NCI-H1930 (cell line): ENCODE measurements at places on chromosomes 4 and X.

DNA sequence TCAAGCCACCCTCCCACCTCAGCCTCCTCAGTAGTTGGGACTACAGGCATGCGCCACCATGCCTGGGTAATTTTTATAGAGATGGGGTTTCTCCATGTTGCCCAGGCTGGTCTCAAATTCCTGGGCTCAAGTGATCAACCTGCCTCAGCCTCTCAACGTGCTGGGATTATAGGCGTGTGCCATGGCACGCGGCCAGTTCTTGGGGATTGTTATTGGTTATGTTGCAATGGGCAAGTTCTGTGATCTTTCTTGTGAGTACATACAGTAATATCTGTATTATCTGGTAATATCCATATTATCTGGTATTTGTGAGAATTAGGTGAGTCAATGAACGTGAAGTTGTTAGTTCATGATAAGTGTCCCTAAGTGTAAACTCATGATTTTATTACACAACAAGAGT is 90.3 kb upstream of the TBL1X start:
- no peak for DNase-seq

DNA sequence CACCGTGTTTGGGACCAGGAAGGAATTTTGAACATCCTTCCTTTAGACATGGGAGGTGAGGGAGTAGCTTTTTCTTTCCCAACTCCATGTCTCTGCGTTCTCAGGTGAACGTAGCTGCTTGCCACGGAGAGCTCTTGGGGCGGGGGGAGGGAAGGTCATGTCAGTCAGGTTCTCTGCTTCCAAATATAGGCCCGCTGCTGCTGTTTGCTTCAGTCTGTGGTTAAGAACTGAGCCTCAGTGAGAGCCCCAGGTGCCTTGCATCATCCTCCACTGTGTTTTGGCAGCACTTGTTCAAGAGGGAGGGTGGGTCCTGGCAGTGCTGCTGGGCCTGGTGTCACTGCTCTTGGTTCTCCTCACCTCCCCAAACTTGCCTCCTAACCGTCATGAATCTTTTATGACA is 46.5 kb downstream of the HADH start:
- DNase-seq = no peak

GRCh38 chrX:9342561-9343051 is 122.3 kb upstream of the TBL1X start:
- peak; percentile 59 for DNase-seq

- DNase-seq = no peak
These were observed 40.3 kb downstream of the PDGFC start for GRCh38 chr4:156931267-156931666.

DNA sequence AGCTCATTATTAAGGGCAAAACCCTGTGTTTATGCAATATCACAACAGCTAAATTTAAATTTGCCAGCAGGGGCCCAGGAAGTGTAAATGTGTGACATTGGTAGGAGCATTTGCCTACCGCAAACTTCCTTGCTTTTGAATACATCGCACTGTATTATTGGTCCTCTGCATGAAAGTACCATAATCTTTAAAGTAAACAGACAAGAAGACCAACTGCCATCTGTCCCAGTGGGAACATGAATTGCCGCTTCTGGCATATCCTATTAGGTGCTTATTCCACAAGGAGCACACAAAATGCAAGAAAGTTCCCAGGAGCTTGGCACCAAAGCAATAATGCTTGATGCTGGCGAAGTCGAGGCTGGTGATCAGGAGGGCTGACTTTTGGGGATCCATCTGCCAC is 51.3 kb downstream of the SOD3 start:
- DNase-seq = no peak

- DNase-seq = no peak
These were observed 79.5 kb downstream of the RASGEF1B start for GRCh38 chr4:81392164-81392563.

GRCh38 chr4:4948370-4948769 is 70.9 kb downstream of the CYTL1 start:
- no peak for DNase-seq

- DNase-seq = no peak
These were observed 251.1 kb upstream of the DIAPH2 start for GRCh38 chrX:96433409-96434077.

DNA sequence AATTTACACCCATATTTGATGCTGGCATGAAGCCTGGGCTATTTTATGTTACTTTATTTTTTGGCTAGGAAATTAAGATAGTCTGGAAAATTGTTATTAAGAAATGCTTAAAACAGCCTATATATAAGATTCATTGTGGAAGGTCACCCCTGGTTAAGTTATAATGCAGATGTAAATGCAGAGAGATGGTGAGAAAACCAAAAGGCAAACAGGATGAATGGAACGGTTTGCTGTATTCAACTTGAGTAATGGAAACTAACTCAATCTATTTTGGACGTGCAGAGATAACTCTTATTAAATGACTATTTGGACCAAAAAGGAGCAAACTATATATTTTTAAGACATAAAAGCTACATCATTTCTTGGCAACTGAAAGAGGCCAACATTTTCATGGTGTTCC is 446.3 kb upstream of the FRG1 start:
- no peak for DNase-seq

DNA sequence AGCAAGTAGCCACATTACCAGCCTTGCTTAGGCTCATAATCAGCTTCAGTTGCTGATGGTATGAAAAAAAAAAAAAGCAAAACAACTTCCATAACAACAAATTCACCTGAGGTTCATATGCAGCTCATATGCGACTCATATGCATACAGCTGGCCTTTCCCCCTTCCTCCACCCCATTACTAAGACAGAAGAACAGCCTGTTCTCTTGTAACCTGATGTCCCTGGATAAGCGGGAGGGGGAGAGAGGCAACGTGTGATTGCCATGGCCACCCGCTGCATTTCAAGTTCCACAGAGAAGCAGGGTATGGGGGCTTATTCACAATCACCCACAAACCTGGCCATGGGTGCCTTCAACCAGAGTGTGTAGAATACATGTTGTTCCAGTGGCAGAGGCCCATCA is 95.1 kb upstream of the DGKK start:
- no peak for DNase-seq

DNA sequence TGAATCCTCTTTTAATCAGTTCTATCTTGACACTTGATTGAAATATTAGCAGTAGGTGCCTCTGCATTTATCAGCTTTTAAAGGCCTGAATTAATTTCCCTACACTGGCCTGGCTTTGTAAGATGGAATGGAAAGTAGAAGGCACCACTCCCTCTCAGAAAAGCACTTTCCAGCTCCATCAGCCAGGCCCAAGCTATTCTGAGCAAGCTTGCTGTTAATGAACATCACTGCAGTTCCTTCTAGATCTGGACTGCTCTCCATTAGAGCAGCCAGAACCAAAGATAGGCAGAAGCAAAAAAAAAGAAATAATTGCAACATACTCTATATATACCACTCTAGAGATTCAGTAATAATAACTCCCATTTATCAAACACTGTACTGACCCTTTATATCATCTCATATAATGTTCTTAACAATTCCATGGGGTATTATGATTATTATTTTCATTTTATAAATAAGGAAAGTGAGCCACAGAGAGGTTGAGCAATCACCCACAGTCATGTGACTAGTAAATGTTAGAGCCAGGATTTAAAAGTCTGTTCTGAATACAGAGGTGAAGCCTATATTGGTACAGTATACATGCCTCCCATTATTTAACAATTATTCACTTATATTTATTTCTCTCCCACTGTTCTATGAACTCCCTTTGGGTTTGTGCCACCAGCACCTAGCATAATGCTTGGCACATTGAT is 39.4 kb upstream of the GPC3 start:
- no peak for DNase-seq

DNA sequence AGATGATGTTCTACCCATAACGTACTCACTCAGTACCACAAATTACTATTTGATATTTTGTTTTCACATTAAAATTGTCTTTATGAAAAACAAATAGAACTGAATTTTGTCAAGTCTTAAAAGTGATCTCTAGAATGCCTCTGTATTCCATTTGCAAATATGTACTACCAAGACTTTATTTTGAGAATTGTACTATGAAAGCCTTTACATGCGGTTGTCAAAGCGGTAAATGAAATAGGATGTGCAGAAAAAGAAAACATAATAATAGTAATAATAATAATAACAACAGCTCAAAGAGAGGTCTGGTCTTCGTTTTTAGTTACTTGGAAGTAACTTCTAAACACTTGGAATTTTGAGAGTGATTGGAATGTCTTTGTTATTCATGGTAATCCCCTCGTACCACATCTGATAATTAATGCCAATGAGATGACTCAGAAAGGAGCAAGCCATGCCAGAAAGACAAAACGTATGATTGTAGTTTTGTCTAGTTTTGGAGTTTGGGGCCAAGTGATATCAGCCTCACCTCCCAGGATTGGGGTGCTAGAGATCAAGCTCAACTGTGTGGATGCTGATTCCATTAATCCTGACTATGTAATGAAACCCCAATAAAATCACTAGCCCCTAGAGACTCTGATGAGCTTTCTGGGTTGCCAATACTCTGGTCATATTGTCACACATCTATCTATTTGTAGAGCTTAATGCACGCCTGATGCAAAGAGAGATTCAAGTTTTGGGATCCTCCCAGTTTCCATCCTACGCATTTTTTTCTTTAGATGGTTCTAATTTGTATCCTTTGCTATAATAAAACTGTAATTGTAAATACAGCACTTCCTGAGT is 20.2 kb upstream of the CTSO start:
- DNase-seq = no peak

GRCh38 chr4:155961575-155961974 is 7.9 kb upstream of the CTSO start:
- no peak for DNase-seq

- no peak for DNase-seq
These were observed 5.0 kb downstream of the LNX1 start for GRCh38 chr4:53586121-53586816.

DNA sequence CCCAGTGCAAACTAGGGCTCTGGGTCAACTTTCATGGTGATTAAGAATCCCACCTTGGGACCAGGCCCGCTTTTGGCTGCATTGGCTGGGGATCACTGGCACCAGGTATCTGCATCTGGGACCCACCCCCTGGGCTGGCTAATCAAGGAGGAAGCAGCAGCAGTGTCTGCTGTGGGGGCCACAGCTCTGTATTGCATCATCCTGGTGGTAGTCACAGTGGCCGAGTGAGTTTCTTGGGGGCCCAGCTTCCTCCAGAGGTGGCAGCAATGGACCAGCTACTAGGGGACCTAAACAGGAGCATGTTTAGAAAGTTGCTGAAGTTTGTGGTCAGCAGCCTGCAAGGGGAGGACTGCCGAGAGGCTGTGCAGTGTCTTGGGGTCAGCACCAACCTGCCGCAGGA is 15.7 kb downstream of the LNX1 start:
- DNase-seq = no peak

DNA sequence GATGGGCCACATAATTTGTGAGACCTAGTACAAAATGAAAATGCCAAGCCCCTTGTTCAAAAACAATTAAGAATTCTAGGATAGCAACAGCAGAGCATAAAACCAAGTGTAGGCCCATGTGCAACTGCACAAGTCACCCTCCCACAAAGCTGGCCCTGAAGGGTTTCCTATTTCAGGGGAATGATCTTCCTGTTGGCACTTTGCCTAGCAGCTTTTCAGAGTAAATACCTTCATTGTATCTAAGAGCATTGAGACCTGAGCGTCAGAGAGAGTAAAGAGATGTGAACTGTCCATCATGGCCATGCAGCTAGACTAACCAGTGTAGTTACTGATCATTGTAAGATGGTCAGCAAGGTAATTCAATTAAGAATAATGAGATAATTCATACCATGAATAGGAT is 113.6 kb downstream of the CNKSR2 start:
- peak; percentile 27 for DNase-seq

GRCh38 chr4:112416464-112416863 is 99.5 kb downstream of the NEUROG2 start:
- no peak for DNase-seq

DNA sequence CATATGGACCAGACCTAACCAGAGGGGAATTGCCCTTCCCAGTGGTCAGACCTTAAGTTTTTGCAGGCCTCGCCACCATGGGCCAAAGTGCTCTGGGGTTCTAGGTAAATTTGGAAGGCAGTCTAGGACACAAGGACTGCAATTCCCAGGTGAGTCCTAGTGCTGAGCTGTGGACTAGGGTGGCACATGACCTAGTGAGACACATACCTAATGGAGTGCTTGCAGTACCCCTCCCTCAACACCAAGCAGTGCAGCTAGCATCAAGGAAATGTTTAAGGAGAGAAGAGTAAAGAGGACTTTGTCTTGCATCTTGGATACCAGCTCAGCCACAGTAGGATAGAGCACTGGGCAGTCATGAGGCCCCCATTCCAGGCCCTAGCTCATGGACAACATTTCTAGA is 60.8 kb downstream of the BRCC3 start:
- DNase-seq = no peak

DNA sequence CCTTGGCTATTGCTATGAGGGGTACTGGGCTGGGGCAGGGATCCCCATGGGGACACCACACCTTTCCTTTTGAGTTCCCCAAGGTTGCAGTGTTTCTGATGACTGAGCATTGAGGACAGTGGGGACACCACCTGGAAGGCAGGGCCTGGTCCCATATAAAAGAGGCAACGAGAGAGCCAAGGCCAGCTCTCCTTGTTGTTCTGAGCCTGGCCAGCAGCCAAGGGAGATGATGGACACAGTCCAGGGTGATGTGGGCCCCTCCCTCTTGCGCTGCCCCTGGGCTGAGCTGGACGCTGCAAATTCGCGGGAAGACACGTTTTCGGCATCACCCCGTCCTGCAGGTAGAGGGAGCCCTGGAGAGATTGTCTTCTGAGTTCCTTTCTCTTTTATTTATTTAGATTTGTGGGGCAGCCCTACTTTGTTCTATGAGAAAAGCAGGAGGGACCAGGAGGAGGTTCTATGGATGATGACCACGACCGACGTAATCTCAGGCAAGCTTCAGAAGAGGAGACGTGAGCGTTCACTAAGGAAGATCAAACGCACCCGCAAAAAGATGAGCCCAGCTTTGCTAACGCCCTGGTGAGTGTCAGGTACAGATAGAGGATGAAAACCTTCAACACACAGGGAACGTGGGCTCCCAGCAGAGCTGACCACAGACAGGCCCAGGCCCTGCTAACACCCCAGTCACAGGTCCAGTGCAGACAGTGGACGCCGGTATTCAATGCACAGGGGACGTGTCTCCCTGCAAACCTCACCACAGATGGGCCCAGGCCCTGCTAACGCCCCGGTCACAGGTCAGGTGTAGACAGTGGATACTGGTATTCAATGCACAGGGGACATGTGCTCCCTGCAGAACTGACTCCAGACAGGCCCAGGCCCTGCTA is 97.4 kb downstream of the SHOX start:
- no peak for DNase-seq

DNA sequence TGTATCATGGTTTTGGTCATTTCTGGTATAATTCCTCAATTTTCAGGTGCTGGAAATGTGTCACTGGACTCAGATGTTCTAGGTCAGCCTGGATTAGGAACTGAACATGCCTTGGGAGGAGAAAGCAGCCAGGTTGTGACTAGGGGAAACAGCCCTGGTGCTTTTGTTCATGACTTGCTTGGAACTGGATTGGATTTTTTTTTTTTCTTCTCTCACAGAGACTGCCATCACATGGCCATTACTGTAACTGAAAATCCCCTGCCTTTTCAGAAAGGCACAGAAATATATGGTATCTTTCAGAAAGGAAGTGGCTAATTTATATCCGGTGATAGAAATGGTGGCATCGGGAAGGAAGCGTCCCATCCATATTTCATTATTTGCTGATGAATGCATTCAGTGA is 34.6 kb downstream of the SEPTIN11 start:
- no peak for DNase-seq

- DNase-seq = no peak
These were observed 72.0 kb downstream of the RGS12 start for GRCh38 chr4:3364634-3365314.
